Amniotic epithelial cell (primary cell): ENCODE measurements at places on chromosomes 6 and 20.

- no peak for DNase-seq
Measured at GRCh38 chr6:167161851-167162467, 4.2 kb upstream of the GPR31 start.

GRCh38 chr20:58747211-58747610 lies 54.6 kb downstream of the NPEPL1 start:
- no peak for DNase-seq

DNA sequence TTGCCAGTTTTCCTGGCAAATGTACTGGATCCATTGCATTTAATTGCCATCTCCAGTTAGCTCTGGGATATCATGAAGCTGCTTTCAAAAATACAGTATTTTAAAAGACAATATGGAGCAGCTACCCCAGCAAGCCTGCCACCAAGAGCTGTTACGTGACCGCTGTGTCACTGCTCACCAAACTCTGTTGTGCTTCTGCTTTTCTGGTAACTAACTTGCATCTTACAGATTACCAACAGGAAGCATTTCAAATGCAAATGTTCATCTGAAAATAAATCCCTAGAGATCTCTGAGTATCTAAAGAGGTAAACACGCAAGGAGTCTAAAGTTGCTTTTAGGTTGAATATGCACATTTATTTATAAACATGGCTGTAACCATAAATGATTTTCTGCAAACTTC lies 1008.3 kb downstream of the KIF16B start:
- DNase-seq: no peak

GRCh38 chr20:15512916-15513315 lies 1060.3 kb downstream of the KIF16B start:
- DNase-seq: no peak

DNA sequence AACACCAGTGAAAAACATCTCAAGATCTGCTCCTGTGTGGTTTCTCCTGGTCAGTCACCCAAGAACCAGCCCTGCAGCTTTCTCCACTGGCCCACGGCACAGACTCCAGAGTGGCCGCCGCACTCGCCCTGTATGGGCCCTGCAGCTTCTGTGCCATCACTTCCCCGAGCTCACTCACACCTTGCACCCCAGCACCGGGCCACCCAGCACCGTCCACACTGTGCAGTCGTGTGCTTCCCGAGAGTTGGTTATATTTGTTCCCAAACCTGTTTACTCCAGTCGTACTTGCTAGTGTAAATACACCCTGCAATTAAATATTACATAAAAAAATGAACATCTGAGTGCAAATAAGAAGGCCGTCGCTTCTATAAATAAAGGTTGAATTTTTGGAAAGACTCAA lies 341.7 kb downstream of the CDH26 start:
- DNase-seq: no peak

- DNase-seq: peak; percentile 76
Measured at GRCh38 chr20:11810311-11811083, 107.2 kb upstream of the BTBD3 start.

GRCh38 chr6:67630146-67630545 lies 1004.9 kb upstream of the ADGRB3 start:
- peak; percentile 99 for DNase-seq

- no peak for DNase-seq
Measured at GRCh38 chr6:15458021-15458459, 204.8 kb downstream of the DTNBP1 start.
